ENCODE measurements at places on chromosomes 2 and 18. TPM values are rescaled to one million over a fixed set of nuclear protein-coding genes. Genes with fewer than 3 reads are reported as not detected.

TUBA3E gene
- not detected for polyA plus RNA-seq

NOP58 gene
- 106 TPM for polyA plus RNA-seq

CFAP65 gene
- not detected for polyA plus RNA-seq

TEX44 gene
- polyA plus RNA-seq, result not detected

CXXC1 gene
- polyA plus RNA-seq, result 59.8 TPM

MTCL1 gene
- polyA plus RNA-seq, result not detected

ZNF513 gene
- 2.0 TPM for polyA plus RNA-seq

YIPF4 gene
- 14.8 TPM for polyA plus RNA-seq

POTEE gene
- polyA plus RNA-seq, result 0.11 TPM

TMEM214 gene
- polyA plus RNA-seq, result 20.8 TPM

LRRTM1 gene
- polyA plus RNA-seq, result not detected

LONRF2 gene
- not detected for polyA plus RNA-seq

EEF1B2 gene
- polyA plus RNA-seq, result 1,324 TPM

STPG4 gene
- not detected for polyA plus RNA-seq

IL36B gene
- not detected for polyA plus RNA-seq

CAPN14 gene
- polyA plus RNA-seq, result not detected

FZD7 gene
- not detected for polyA plus RNA-seq

FIGN gene
- not detected for polyA plus RNA-seq

COLEC12 gene
- not detected for polyA plus RNA-seq

IL1R2 gene
- not detected for polyA plus RNA-seq

SEPTIN10 gene
- polyA plus RNA-seq, result 0.42 TPM

TGFA gene
- 0.76 TPM for polyA plus RNA-seq

CHCHD5 gene
- polyA plus RNA-seq, result 61.7 TPM

ARHGAP15 gene
- polyA plus RNA-seq, result 253 TPM

ABCG5 gene
- not detected for polyA plus RNA-seq

C2orf80 gene
- not detected for polyA plus RNA-seq

SATB2 gene
- polyA plus RNA-seq, result 0.02 TPM

RIT2 gene
- polyA plus RNA-seq, result not detected
